AG08396 (cell line): ENCODE measurements at places on chromosomes 2 and 18.

- DNase-seq = no peak
Observed at GRCh38 chr18:47595831-47596501, 334.5 kb downstream of the SMAD2 start.

DNA sequence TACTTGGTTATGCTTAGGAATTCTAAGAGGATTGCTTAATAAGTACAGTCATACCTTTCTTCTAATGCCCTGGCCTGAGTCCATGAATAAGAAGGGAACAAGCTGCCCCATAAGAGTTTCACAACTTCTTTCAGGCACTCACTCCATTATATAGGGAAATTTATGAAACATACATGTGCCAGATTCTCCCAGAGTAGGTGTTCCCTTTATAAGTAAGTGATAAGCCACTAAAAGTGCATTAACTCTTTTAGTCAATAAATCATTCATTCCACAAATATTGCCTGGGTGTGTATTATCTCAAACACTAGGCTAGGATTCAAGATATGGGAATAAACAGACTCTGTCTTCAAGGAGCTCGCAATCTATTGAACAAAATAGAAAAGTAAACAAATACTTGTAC lies 84.5 kb upstream of the RBBP8 start:
- DNase-seq = peak; percentile 32

- no peak for DNase-seq
Observed at GRCh38 chr18:37487400-37487867, 78.2 kb downstream of the CELF4 start.

- no peak for DNase-seq
Observed at GRCh38 chr18:23391156-23391555, 61.9 kb upstream of the RIOK3 start.

DNA sequence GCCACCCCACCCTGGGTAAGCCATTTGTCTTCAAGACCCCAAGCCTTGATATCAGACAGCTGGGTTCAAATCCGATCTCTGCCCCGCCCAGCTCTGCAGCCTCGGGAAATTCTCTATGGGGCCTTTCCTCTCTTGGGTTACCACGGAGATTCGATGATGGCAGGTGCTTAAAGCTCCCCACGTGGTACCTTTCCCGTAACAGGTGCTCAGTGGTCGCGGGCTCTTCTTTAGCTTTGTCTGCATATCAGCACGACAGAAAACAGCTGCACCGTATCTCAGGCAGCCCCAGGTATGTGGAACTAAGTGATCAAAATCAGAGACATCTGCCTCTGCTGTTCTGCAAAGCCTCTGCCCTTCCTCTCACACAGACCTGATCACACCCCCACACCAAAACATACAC lies 37.4 kb downstream of the TTC32 start:
- no peak for DNase-seq

DNA sequence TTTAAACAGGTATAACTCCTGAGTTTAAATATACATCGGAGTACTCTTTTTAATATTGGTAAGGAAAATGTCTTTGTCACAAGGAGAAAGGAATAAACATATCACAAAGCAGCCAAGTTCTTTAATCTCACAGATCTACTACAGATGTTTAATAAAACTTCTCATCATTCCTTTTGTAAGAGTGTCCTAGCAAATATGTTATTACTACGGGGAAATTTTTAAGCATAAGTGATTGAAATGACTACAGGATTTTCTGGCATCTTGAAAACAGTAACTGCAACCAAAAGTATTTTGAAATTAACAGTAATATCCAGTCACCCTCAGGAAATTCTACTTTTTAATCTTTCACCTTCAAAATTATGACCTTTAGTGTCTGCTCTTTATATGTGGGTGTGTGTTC lies 403.1 kb downstream of the IRS1 start:
- DNase-seq = no peak

GRCh38 chr18:13227910-13228309 lies 9.3 kb downstream of the LDLRAD4 start:
- DNase-seq = no peak

DNA sequence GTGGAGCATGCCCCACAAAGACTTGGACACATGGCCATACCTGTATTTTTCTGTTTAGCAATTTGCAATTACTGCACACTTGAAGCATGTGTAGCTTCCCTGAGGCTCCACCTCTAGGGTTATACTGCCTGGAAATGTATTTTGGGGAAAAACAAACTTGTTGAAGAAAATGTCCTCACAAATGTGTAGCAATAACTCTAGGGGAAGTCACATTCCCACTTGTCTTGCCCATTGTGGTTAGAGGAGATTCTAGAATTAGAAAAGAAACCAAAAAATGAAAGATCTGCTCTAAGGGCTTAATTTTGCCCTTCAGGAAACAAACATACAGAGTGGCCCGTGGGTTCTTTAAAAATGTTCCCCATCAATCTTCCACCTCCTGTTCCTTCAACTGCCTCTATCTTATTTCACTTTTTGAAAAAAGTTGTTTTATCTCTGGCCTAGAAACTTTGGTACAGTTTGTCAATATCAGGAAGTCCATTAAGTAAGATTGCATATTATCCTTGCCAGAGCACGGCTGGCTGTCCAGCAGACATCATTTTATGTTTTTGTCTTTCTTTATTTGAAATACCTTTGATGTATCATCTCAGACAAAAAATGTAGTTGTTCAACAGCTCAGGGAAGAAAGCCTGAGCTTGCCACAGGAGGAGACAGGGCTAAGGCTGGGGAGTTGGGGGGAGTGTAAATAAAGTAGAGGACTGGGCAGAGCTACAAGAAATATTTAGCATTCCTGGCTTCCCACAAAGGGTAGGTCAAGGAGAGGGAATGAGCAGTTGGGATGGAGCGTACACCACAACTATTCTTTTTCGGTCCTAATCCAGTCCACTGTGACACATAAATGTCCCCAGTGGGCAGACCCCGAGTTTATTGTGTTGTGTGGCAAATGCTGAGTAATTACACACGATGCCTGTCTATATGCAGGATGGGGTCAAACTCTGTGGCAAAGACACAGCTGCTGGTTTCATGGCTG lies 96.8 kb upstream of the CDC42EP3 start:
- peak; percentile 73 for DNase-seq

- no peak for DNase-seq
Observed at GRCh38 chr2:120893811-120894584, 158.3 kb downstream of the GLI2 start.

DNA sequence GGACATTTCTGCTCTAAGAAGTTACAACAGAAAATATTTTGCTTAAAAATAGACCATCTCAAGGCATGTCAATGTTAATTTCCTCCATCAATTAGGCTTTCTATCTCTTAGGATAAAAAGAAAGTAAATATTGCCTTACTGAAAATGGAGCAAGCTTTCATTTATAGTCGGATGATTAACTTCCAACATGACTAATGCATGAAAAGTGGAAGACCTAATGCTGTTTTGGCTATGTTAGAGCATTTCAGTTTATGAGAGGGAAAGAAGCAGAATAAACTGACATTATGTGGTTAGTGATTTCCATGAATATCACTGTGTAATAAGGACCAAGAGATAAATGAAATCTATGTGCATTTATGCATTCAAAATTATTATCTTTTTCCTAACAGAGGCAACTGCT lies 475.2 kb upstream of the UBE2E3 start:
- DNase-seq = no peak

DNA sequence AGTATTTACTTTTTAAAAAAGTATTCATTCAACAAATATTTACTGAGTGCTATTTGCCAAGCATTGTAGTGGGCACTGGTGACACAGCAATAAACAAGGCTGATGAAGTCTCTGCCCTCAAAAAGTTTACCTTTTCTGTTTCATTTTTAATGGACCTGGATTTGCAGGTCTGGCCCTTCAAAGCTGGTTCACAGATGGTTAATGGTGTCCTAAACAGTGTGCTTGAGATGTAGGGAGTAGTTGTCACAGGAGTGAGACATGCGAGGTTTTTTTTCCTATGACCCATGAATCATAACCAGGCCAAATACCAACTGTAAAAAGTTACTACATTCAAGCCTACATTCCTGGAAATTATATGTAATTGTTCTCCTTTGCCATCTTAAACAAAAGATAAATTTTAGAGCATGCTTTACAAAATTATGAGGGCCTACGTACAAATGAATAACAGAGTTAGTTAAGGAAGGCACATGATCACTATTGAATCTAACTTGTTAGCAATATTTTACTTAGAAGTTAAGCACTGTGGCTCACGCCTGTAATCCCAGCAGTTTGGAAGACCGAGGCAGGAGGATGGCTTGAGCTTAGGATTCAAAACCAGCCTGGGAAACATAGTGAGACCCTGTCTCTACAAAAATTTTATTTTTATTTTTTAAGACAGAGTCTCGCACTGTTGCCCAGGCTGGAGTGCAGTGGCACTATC lies 223.9 kb downstream of the MBD5 start:
- peak; percentile 50 for DNase-seq

GRCh38 chr2:30770816-30771576 lies 36.2 kb downstream of the CAPN13 start:
- no peak for DNase-seq

DNA sequence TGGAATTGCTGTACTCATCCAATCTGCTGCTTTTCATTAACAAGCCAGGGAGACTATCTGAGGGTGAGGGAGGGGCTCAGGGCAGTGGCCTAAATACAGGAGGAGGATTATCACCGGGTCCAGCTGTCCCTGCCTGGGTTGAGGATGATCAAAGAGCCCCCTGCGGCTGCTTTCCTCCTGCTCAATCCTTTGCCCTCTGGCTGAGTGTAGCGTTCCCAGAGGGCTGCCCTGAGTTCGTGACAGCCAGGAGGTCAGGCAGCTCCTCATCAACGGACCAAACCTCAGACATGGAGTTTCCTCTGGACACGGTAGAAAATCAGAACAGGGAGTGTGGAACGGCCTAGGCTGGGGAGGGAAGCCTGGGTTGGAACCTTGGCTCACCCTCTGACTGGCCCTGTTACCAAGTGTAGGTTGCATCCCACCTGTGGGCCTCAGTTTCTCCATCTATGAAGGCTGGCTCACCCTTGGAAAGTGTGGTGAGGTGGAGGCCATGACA lies 23.5 kb downstream of the CIB4 start:
- DNase-seq = no peak

GRCh38 chr2:121999264-121999663 lies 243.8 kb downstream of the TSN start:
- peak; percentile 7 for DNase-seq

DNA sequence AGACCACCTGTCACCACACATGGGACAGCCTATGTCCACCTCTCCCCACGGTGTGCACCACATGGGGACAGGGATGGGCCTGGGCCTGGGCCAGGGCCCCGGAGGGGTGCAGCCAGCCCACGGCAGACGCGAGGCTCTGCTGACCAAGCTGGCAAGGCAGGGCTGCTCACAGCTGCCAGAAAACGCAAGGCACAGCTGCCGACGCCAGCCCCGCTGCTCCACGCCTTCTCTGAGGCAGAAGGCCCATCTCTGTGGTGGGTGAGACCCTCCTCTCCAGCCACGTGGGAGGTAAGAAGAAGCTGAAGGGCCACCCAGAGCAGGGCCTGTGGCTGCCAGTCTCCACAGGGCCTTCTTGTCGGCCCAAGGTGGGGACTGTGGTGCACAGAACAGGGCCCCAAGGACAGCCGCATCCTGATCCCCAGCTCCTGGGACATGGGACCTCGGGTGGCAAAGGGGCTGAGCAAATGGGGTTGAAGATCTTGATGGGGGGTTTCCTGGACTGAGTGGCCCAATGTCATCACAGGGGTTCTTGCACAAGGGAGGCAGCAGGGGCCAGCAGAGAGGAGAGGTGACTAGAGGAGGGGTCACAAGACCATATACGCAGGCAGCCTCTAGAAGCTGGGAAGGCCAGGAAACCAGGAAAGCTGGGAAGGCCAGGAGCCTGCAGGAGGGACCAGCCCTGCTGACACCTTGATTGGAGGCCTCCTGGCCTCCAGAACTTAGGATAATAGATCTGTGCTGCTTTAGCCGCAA lies 72.3 kb downstream of the NDUFA10 start:
- DNase-seq = no peak

DNA sequence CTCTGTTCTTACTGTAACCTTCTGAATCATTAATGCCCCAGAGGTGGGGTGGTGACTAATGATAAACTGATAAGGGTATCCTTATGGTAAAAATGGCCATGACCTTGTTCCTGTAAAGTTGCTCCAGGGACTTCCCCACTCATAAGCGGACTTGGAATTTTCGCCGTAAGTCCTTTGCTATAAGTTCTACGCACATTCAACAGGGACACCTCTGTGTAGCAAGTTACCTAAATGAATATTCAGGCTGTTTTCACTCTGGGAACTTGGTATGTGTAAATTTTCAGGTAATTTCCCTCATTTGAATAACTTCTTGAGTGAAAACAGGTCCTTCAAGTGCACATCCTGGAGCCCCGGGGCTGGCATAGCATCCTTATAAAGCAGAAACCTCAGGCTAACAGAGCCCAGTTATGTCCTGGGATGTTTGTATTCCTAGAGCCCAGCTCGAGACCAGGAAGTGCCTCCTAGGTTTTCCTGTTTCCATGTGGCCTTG lies 9.4 kb upstream of the AGFG1 start:
- DNase-seq = no peak

DNA sequence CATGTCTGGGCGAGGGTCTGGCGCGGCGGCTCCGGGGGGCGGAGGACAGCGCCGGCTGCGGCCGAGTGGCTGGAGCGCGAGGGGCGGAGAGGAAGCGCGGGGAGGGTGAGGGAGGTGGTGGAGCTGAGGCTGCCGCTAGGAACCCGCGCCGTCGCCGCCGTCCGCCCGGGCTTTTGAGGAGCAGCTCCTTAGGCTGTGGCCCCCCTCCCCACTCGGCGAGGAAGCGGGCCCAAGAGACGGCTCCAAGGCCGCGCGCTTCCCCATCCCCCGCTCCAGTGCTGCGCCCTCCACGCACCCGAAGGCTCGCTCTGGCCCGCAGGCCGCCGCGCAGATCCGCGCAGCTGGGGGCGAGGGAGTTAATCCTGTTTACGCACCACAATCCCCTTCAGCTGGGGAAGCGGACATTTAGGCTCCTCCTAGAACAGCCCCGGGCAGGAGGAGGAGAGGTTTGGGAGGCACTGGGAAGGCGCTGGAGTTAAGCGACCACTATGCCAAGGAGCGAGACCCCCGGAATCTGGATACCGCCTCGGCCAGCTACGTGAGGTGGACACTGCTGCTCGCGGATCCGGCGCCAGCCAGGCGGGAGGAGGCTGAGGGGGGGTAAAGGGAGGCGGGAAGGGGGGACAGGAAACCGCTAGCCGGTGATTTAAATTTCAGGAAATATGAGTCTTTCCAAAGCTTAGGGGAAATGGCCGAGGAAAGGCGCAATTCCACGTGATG lies at the start of gene CNRIP1:
TSS of gene CNRIP1 (minus strand) at position 552 of the 720 bp plus-strand sequence. CDS start at position 3, 549 bp downstream.
- peak; percentile 83 for DNase-seq

DNA sequence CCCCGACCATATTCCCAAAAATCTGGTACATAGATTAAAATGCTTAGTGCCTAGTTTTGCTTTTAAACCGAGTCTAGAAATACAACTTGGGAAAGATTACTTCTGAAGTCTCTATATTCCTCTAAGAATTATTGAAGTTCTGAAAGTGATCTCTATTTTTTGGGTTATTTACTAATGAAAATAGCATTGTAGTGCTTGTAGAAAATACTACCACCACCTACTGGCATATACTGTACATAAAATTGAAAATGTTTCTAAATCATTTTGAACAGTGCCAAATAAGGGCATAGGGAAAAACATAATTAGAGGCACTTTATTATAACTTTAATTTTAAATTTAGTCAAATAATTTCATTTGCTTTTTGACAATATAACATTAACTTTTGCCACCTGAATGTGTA lies 1399.6 kb upstream of the ZEB2 start:
- no peak for DNase-seq
